CD4-positive, alpha-beta T cell (primary cell): ENCODE measurements at places on chromosomes 5 and 9.

GRCh38 chr9:70228611-70229010 is 30.2 kb upstream of the SMC5 start:
- no peak for DNase-seq

DNA sequence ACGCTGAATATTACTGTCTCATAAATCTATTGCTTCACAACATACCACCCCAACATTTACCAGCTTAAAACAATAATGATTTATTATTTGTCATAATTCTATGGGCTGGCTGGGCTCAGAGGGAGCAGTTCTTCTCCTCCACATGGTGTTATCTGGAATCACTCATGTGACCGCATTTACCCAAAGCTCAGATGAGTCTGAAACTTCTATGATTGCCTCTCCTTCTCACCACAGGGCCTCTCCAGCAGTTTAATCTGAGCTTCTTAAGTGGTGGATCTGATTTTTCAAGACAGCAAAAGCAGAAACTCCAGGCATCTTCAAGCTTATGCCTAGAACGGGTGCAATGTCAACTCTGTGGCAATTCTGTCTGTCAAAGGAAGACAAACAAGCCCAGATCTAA is 210.3 kb upstream of the ADRA1B start:
- DNase-seq: no peak

DNA sequence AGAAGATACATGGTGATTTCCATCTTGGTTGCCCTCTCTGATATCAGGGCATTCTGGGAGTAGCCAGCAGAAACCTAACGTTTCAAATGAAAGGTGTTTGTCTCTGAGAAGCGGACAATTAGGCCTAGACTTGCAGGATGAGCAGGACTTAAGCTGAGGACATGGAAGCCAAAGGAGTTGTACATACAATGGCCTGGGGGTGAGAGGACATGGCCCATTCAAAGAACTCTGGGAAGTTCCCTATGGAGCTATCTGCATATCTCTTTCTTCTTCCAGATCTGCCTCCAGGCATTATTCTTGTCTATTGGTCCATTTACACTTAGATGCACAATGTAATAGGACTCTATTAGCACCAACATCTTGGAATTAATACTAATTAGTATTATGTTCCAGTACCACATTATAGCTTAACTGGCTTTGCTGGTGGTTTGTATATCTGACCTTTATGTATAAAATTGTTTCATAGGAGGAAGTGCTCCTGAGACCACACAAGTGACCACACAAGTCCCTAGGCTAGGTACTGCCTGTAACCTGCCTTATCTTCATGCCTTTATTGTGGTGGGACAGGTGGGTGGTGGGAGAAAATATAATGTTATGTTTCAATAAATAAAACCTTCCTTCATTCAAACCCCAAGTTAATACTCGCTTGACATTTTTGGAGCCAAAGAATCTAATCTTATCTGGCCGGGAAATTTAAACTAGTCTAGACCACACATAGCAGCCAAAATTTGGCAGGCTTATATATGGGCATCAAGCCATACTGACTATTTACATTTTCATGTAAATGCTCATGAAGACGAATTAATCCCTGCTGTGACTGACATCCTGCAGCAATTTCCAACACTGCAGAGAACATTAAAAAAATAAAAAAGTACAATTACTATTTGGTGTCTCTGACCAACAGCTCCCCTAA is 52.1 kb upstream of the EQTN start:
- DNase-seq: no peak

GRCh38 chr5:58974083-58974482 is 391.2 kb downstream of the RAB3C start:
- DNase-seq: no peak

- no peak for DNase-seq
These were observed 16.9 kb downstream of the STK10 start for GRCh38 chr5:172171118-172171517.

- no peak for DNase-seq
These were observed 24.9 kb downstream of the ATOX1 start for GRCh38 chr5:151733358-151734063.

GRCh38 chr5:140108093-140109017 is 5.6 kb upstream of the PURA start:
- DNase-seq: peak; percentile 11

- DNase-seq: no peak
These were observed 160.9 kb downstream of the HSD17B3 start for GRCh38 chr9:96141128-96141474.

DNA sequence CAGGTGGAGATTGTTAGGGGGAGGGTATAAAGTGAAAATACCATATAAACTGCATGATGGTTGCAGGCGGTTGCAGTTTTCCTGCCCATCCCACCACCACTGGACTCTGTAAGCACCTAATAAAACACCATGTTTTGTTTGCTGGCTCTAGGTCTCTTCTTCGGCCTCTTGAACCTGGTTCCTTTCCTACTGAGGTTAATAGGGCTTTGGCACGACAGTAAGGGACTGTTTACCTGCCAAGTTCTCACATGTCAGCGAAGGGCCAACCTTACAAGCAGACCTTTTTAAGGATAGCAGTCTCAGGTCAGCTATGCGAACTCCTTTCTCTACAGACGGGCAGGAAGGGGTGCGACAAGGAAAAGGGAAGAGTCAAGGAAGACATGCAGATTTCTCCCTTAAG is 3.4 kb upstream of the RFESD start:
- no peak for DNase-seq

DNA sequence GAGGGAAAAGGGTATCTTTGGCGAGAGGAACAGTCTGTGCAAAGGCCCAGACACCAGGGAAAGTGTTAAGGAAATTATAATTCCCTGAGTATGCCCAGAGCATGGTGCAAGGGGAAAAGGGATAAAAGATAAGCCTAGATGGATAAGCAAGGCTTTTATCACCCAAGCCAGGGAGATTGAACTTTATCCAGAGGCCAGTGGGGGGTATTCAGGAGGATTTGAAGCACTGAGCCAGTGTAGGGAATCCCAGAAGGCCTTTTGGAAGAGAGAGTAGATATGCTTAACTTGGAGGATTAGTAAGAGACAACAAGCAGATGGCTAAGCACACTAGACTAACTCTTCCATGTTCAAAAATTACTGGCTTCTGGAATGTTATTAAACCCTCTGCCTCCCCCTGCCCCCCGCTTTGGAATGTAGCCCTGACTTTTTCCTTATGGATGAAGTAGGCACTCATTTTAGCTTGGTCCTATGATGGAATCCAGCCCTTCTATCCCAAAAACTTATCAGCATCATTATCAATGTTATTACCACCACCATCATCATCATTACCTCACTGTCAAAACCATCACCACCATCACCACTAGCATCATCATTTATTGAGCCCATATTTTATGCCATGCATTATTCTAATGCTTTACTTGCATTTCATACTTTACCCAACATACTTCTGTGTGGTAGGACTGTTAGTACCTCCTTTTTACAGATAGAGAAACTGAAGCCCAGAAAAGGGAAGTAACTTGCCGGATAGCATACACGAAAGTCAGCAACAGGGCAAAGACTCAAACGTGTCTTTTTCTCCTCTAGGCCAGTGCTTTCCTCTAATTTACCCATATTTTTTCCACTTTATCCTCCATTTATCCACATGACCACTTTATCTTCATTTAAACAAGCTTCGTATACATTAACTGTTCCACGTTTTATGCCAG is 237.0 kb downstream of the PAPPA start:
- DNase-seq: no peak

GRCh38 chr9:106218427-106218826 is 524.1 kb downstream of the TMEM38B start:
- DNase-seq: no peak

DNA sequence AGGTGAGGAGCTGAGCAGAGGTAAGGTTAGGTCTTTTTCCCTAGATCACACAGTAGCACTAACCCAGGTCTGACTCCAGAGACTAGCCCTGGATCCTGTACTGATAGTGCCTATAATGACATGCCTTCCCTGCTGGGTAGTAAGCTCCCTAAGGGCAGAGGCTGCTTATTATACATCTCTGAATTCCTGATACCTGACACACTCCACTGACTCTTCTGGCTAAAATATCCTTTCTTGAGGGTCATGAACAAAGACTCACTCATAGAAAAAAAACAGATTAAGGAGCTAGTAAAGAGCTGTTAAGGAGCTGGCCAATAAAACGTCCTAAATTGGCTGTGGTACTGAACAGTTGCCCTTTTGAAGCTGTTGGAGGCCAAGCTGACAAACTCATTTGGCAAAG is 149.0 kb upstream of the ITGA1 start:
- no peak for DNase-seq

- no peak for DNase-seq
These were observed 359.1 kb upstream of the ADAMTSL1 start for GRCh38 chr9:18114559-18115475.

GRCh38 chr5:9625286-9625685 is 4.9 kb downstream of the TAS2R1 start:
- DNase-seq: no peak
